ENCODE measurements at places on chromosomes 16 and 17. TPM values are rescaled to one million over a fixed set of nuclear protein-coding genes. Genes with fewer than 3 reads are reported as not detected.

DNA sequence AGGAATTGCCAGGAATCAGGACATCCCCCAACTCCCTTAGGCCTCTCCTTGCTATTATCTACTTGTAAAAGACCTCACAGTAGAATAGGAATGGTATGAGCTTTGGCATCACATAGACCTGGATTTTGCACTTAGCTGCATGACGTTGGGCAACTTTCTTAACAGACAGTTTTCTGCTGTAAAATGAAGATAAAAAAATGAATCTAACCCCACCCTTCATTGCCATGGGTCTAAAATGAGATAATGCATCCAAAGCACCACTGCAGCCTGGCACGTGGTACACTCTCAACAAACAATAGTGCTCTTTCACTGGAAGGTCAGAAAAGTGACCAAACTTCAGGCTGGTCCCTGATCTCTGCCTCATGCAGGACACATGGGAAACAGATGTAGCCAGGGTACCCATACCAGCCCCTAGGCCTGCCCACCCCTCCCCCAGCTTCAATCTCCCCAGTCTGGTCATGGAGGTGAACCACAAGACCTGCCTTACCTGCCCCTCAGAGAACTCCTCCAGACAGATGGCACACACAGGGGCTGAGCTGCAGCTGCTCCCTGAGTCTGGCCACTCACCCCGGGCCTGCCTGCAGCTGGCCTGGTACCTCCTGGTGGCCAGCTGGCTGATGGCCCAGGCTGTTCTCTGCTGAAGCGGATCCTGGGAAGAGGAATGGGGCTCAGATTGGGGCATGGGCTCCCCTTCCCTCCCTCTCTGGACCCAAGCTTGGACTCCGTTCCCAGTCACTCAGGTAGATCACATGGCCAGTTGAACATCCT is 8.5 kb upstream of the SUPT4H1 start:
- DNase-seq: no peak

Gene KRTAP9-8
- total RNA-seq: not detected

Gene PRSS22
- 41.2 TPM for total RNA-seq

DNA sequence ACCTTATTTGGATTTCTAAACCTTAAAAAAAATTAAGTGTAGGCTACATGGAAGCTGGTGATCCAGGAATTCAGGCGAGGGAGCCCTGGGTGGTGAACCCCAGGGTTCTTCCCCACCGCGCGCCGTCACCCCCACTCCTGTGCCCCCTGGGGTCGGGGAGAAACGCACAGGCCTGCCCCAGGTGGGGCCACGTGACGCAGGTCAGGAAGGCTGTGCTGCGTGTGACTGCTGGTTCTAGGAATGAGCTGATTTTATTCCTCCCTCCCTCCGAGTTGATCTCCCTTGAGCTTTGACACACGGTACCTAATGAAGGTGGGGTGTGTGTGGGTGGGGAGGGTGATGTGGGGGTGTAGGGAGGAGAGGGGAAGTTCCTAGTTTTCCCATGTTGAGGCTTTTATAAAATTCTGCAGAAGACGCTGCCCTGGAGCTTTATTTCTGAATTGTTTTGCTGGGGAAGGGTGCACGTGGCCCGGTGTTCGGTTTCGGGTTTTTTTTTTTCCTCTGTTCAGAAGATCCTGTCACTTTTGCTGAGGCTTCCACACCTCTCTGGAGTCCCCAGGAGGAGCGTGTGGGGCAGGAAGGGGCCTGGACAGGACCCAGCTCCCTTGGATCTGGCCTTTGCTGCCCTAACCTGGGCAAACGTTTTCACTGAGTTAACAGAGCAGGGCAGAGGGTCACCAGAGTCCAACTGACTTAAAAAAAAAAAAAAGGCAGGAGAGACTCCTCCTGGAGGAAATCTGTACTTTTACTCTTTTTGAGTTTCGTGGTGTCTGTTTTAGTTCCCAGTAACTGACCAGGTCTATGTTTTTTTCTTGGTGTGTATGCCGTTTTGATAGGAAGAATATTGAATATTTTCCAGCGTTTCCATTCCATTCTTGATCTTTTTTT is 55.8 kb upstream of the GSE1 start:
- DNase-seq: no peak

GRCh38 chr16:11155284-11155806 is 100.7 kb downstream of the SOCS1 start:
- no peak for DNase-seq

Measured in ureter (tissue), 1 donor.